ENCODE measurements at places on chromosomes 4 and X.

- no peak for DNase-seq
These were observed 25.1 kb downstream of the ADRA2C start for GRCh38 chr4:3791256-3791655.

GRCh38 chrX:74420196-74421035 is 877 bp upstream of the SLC16A2 start:
- peak; percentile 11 for DNase-seq

- no peak for DNase-seq
These were observed 113.3 kb downstream of the EFNB1 start for GRCh38 chrX:68942104-68942503.

- DNase-seq = no peak
These were observed 17.5 kb upstream of the IGSF1 start for GRCh38 chrX:131306601-131307000.

DNA sequence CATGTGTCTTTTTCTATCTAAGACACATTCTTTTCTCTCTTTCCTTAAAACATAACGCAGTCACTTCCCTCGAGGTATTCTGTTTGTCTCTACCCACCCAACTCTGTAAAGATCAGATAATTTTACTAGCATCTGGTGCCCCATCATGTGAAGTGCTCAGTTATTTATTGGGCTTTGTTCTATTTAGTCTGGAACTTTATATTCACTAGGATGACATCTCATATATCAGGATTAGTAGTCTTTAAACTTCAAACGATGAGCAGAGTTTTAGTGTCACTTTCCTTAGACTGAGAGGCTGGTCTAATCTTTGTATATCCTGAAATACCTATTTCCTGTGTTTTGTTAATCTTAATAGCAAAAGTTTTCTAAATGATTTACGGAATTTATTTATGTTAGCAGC is 445.5 kb upstream of the NDST3 start:
- no peak for DNase-seq

All from stimulated activated naive CD4-positive, alpha-beta T cell (primary cell).